Brain (organoid and tissue), 16 donors: ENCODE measurements at places on chromosomes 11 and 22.

- DNase-seq, result no peak
These were observed 104.3 kb downstream of the EXT2 start for GRCh38 chr11:44199816-44200215.

GRCh38 chr11:57728829-57729228, 12.5 kb upstream of the SELENOH start:
- no peak for DNase-seq

- peak; percentile 81 for DNase-seq
These were observed at the start of gene SLC17A6 for GRCh38 chr11:22337596-22338485. TSS of gene SLC17A6 (plus strand) at chr11:22338381. CDS start at chr11:22338534, 153 bp downstream.

DNA sequence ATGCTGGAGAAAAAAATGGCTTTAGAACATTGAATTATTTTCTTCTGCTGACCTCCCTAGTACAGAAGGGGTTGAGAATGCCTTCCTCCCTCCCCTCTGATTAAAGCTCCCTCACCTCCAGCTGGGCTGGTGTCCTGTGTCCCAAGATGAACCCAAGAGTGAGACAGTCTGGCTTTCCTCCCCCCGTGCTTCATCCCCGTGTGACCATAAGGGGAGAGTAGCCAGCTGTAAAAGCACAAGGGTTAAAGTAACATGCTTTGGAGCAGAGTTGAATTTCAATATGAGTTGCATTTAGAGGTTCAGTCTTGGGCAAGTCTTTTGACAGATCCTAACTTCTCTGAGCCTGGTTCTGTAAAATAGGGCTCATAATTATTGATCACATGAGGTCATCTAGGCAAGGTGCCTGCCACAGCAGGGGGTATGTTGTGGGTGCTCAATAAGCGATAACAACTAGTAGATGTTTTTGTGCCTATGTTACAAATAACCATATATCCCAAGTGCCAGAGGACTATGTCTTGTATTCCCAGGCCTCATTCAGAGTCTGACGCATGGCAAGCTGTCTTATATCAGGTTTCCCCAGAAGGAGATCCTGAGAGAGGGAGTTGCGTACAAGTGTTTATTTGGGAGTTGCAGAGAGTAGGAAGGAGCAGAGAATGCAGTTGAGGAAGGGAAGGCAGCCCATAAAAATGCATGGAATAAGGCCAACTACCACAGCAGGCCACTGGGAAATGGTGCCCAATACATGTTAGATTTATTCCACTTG, 4.1 kb downstream of the PRG2 start:
- no peak for DNase-seq

- DNase-seq, result no peak
These were observed 609.5 kb downstream of the BRD1 start for GRCh38 chr22:49218142-49218541.

DNA sequence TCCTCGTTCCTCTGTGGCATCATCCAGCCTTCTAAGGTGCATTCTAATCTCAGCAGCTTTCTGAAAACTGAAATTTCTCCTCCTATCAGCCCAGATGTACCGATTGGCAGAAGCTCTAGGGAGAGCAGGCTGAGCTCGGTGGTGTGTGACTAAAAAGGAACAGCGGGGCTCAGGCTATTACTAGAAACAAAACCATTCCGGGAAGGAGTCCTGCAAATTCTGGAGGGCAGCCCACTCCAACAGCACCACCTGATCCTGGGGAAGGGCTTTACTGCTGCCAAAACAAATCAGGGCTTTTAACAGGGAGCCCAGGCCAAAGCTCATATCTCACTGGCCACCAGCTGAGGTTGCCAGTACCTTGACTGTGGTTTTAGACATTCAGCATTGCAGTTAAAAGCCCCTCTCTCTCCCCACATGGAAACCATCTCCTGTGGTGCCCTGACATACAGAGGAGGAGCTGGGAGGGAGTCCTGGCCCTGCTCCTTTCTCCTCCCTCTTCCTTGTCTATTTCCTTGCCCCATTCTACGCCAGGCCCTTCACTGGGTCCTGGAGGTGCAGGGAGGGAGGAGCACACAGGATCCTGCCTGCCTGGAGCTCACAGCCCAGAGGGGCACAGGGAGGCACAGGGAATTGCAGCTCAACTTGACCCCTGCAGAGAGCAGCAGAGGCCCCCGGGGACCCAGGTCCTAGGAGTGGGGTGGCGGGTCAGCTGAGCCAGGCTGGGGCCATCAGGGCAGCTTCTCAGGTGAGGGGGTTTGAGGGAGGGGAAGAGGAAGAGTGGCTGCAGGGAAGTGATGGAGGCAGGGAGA, 889 bp downstream of the PLAAT4 start:
- DNase-seq, result peak; percentile 63

DNA sequence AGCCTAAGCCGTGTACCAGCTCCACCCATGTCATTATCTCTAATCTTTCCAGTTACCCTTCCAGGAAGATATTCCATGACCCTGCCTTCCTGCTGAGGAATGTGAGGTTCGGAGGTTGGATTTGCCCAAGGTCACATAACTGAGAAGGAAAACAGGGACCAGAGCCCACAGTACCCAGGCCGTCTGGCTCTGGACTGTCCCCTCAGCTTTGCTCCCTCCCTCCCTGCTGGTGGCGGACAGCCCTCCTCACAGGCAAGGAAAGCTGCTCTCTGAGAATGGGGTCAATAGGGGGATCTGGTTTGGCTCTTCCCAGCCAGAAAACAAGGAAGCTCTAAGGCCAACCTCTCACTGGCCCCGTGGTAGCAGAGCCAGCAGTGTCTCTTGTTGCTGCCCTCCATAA, 63.3 kb downstream of the SYN3 start:
- peak; percentile 29 for DNase-seq

- DNase-seq, result no peak
These were observed 498.2 kb downstream of the KCNA4 start for GRCh38 chr11:29518389-29519174.

DNA sequence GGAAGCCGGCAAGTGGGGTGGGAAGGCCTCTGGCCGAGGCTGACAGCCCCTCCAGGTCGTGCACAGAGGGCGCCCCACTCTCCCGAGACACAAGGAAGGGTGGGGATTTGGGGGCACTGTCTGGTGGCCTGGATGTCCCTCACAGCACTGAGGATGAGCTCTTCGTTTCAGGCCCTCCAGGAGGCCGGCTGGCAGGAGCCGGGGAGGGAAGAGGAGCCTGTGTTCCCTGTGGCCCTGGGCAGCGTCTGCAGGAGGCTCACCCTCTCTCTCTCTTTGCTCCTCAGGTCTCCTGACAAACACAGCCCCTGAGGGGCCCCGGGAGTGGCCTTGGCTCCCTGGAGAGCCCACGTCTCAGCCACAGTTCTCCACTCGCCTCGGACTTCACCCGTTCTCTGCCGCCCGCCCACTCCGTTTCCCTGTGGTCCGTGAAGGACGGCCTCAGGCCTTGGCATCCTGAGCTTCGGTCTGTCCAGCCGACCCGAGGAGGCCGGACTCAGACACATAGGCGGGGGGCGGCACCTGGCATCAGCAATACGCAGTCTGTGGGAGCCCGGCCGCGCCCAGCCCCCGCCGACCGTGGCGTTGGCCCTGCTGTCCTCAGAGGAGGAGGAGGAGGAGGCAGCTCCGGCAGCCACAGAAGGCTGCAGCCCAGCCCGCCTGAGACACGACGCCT, 1078.0 kb downstream of the BRD1 start:
- no peak for DNase-seq

DNA sequence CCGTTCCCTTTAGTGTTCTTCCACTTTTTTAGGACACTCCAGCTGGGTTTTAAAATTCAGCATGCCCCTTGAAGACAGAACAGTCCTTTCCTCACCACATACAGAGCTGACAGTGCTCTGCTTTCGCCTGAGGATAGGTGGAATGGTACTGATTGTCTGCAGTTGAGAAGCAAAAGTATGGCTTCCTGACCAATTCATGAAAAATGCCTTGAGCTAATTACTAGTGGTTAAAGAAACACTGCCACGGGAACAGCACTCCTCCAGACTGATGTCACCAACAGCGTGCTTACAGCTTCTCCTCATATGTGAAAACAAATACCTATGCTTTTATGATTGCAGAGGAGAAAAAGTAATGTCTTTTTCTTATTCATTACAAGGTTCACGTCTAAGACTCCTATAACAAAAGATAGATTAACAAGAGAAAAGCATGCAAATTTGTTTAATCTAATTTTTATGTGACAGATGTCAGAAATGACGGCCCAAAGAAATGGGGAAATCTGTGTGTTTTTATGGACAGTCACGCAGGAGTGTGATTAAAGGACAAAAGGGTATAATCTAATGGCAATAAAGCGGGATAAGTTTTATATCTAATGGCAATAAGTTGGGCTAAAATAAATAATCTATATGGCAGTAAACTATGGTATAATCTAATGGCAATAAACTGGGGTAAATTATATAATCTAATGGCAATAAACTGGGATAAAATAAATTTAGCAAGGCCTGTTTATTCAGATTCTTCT, 123.4 kb upstream of the ARHGAP42 start:
- no peak for DNase-seq

DNA sequence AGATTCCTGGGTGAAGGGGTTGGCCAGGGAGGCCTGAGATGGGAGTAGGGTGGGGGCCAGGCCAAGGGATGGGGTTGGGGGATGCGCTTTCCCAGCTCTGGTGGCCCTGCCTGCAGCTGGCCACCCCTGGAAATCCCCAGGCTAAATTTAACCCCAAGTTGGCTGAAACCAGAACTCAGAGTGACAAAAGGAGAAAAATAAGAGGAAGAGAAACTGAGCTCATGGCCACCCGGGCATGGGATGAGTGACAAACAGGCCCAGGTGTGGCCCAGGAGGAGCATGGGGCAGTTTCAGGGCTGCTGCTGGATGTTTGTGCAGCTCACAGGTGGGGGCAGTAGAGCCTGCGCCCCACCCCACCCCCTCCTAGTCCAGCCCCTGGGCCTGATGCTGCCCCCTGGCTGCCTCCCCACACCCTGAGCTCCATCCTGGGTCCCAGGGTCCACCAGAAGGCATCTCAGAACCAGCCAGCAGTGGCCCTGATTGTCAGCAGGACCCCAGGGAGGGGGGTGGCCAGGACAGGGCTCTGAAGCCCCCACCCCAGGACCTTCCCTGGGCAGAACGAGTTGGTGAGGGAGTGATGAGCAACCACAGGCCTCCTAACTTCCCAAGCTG, 48.0 kb downstream of the IGLL5 start:
- no peak for DNase-seq

DNA sequence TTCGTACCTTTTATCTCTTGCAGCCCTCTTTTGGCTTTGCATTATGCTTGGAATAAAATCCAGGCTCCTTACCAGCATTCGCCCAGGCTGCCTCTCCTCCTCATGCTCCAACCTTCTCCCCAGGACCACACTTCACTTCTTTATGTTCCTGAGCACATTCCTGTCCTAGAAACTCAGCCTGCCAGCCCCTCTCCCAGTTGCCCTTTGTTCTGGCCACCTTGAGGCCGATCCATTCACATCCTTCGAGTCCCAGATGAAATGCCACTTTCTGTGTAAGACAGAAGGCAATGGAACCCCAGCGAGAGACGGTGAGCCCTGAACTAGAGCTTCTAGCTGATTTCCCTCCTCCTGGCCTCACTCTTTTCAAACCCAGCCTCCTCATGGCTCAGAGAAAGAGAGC, 73.0 kb upstream of the NTM start:
- no peak for DNase-seq

DNA sequence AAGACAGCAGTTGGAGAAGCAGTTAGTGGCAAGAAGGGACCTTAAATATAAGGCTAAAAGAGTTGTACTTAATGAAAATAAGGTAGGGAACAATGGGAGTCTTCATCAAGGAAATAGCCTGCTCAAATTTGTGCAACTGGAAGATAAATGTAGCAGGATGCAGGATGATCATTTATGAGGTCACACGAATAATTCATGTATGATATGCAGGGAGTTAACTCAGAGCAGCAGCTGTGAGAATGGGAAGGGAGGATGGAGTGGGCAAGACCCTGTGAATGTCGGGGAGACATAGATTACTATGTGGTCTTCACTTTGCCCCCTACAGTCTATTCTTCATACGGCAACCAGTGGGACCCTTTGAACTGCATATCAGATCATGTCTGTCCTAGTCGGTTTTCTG, 25.2 kb upstream of the BMAL1 start:
- DNase-seq, result no peak

- no peak for DNase-seq
These were observed 3.3 kb upstream of the JAML start for GRCh38 chr11:118227865-118228785.
